Stimulated activated CD8-positive, alpha-beta memory T cell treated with anti-CD3 and anti-CD28 coated beads, Interleukin-4, amount 100 ng/mL, for 48 hours (primary cell): ENCODE measurements at places on chromosomes 7 and 10.

DNA sequence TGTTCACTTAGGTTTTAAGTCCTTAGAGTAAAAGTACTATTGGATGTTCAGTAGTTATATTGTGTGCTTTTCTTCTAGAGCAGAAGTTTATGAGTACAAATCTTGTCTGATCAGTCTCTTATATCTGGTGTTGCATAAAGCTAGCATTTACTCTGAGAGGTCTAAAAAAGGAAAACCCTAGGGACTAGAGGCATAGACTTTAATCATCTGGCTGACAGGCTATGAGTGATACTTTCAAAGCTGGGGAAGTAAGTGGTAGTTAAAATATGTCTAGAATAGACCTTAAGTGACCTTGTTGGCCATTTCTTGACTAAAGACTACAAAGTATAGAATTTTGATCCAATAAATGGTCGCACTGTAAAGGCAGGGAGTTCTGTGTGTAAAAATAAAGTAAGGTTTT lies 32.9 kb upstream of the PHYHIPL start:
- DNase-seq: no peak

DNA sequence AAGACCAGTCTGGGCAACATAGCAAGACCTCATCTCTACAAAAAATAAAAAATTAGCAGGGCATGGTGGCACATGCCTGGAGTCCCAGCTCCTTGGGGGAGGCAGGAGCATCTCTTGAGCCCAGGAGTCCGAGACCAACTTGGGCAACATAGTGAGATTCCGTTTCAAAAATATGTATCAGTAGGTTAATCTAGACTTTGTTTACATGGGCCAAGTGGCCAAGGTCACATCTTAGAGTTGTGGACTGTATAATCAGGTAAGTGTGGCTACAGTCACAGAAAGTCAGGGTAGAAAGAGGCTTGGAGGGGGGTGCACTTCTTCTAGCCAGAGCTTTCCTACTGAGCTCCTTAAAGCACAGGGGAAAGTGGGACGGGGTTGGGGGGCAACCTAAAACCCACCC lies 174.4 kb downstream of the CUX1 start:
- no peak for DNase-seq

- no peak for DNase-seq
These were observed 148.8 kb downstream of the CHCHD3 start for GRCh38 chr7:132933072-132933458.

GRCh38 chr10:4820804-4821401 lies 5.1 kb upstream of the AKR1E2 start:
- no peak for DNase-seq

- no peak for DNase-seq
These were observed 47.9 kb upstream of the FOXK1 start for GRCh38 chr7:4634166-4634565.
